Lung (tissue), 17 donors: ENCODE measurements at places on chromosomes 5 and 9. TPM values are rescaled to one million over a fixed set of nuclear protein-coding genes. Genes with fewer than 3 reads are reported as not detected.
A peak's percentile ranks its signal among the peaks of the same experiment; 100 is the strongest.

- no peaks in the 10 kb centered on the region for H3K36me3 ChIP-seq
- H3K27me3 ChIP-seq, result no peaks in the 10 kb centered on the region
- DNase-seq, result no peak
- H3K4me1 ChIP-seq, result no peaks in the 10 kb centered on the region
- no peak overlapping the region for H3K4me3 ChIP-seq
- H3K27ac ChIP-seq, result no peak overlapping the region
These were observed 19.2 kb downstream of the TAS2R1 start for GRCh38 chr5:9610969-9611368.

GRCh38 chr5:158819095-158819494, 280.6 kb downstream of the EBF1 start:
- no peak overlapping the region for H3K4me3 ChIP-seq
- no peaks in the 10 kb centered on the region for H3K36me3 ChIP-seq
- H3K27ac ChIP-seq, result no peak overlapping the region
- no peaks in the 10 kb centered on the region for H3K27me3 ChIP-seq
- DNase-seq, result no peak
- H3K4me1 ChIP-seq, result peaks cover 5% of the 10 kb centered on the region

- H3K4me3 ChIP-seq, result no peak overlapping the region
- no peaks in the 10 kb centered on the region for H3K27me3 ChIP-seq
- peak; percentile 30 for DNase-seq
- H3K27ac ChIP-seq, result no peak overlapping the region
These were observed 337.5 kb downstream of the CDH9 start for GRCh38 chr5:26700759-26701384.

GRCh38 chr9:76905791-76906646, at the start of gene PRUNE2:
TSS of gene PRUNE2 (minus strand) at chr9:76906114. CDS start at chr9:76905963, 151 bp downstream.
- peaks cover 26% of the 10 kb centered on the region for H3K27me3 ChIP-seq
- H3K36me3 ChIP-seq, result no peaks in the 10 kb centered on the region
- peak; percentile 90 for DNase-seq
- H3K4me3 ChIP-seq, result peak within 1 kb of the TSS; percentile 3
- H3K27ac ChIP-seq, result no peak within 1 kb of the TSS

DNA sequence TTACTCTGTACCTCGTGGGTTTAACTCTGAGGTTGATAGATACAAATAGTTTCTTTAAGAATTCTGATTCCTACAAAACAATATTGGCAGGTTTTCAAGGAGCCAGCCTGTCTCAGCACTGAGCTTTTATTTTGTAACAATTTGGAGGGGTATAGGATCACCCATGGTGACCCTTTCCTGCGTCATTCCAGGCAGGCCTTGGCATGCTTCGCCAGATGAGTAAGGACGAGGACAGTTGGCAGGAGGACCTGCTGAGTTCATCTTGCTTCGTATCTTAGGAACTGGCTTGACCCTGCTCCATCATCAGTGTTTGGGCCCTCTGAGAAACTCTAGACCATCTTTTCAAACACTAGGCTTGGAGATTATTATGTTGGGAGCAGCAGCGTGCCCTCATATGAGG, 17.9 kb downstream of the ZNF462 start:
- no peaks in the 10 kb centered on the region for H3K27me3 ChIP-seq
- H3K36me3 ChIP-seq, result no peaks in the 10 kb centered on the region
- H3K4me1 ChIP-seq, result peaks cover 32% of the 10 kb centered on the region
- peak overlapping the region; percentile 30 for H3K27ac ChIP-seq
- H3K4me3 ChIP-seq, result no peak overlapping the region

- no peak for DNase-seq
- no peak overlapping the region for H3K4me3 ChIP-seq
- no peaks in the 10 kb centered on the region for H3K36me3 ChIP-seq
- H3K4me1 ChIP-seq, result no peaks in the 10 kb centered on the region
- no peaks in the 10 kb centered on the region for H3K27me3 ChIP-seq
These were observed 46.1 kb downstream of the STK10 start for GRCh38 chr5:172141949-172142319.

GRCh38 chr5:9468060-9468388, 77.9 kb downstream of the SEMA5A start:
- H3K27me3 ChIP-seq, result no peaks in the 10 kb centered on the region
- H3K36me3 ChIP-seq, result no peaks in the 10 kb centered on the region
- no peak for DNase-seq
- H3K4me1 ChIP-seq, result no peaks in the 10 kb centered on the region
- H3K27ac ChIP-seq, result no peak overlapping the region
- H3K4me3 ChIP-seq, result no peak overlapping the region

- no peak overlapping the region for H3K4me3 ChIP-seq
- DNase-seq, result peak; percentile 67
- peaks cover 21% of the 10 kb centered on the region for H3K27me3 ChIP-seq
These were observed 2.9 kb upstream of the FOXD1 start for GRCh38 chr5:73451224-73452130.

- no peak for DNase-seq
- H3K4me3 ChIP-seq, result no peak overlapping the region
- no peaks in the 10 kb centered on the region for H3K4me1 ChIP-seq
- H3K27me3 ChIP-seq, result no peaks in the 10 kb centered on the region
- H3K36me3 ChIP-seq, result no peaks in the 10 kb centered on the region
These were observed 455.7 kb upstream of the TLE4 start for GRCh38 chr9:79116041-79116440.

GRCh38 chr9:93317495-93318094, 133.7 kb downstream of the WNK2 start:
- no peak overlapping the region for H3K27ac ChIP-seq
- H3K27me3 ChIP-seq, result no peaks in the 10 kb centered on the region
- no peaks in the 10 kb centered on the region for H3K36me3 ChIP-seq
- peaks cover 13% of the 10 kb centered on the region for H3K4me1 ChIP-seq
- no peak for DNase-seq
- H3K4me3 ChIP-seq, result no peak overlapping the region

DNA sequence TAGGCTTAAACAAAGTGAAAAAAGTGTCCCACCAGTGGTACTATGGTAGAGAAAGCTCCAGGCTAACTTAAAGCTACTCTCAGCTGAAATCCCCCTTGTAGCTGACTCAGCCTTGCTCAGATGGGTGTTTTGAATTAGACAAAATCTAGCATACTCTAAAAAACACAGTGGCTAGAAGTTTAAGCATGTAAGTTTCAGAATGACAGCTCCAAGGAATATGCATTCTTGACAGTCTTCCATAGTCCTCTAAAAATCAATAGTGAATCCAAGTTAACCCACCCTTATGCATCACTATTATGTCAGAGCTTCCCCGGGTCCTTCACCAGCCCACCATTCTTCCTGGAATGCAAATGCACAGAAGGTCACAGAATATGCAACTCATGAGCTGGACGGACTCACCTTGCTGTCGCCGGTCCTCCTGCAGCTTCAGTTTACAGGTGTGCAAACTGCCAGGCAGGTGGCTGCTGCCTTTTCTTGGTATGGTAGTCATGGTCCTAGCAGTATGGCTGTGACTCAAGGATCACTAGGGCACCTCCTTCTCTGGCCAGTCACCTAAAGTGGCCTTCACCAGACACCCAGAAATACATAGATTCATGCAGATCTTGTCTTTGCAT, 668 bp downstream of the RANBP3L start:
- H3K27me3 ChIP-seq, result no peaks in the 10 kb centered on the region
- H3K4me1 ChIP-seq, result peaks cover 29% of the 10 kb centered on the region
- no peaks in the 10 kb centered on the region for H3K36me3 ChIP-seq
- no peak overlapping the region for H3K4me3 ChIP-seq
- no peak for DNase-seq
- peak overlapping the region; percentile 70 for H3K27ac ChIP-seq

The CCDC192 gene
- total RNA-seq, result 0.40 TPM

The COL5A1 gene
- total RNA-seq, result 169 TPM

The PCDHGB5 gene
- 10.0 TPM for total RNA-seq

The HNRNPK gene
- 719 TPM for total RNA-seq

The TPPP gene
- 6.4 TPM for total RNA-seq

The ZCCHC7 gene
- total RNA-seq, result 15.1 TPM

The DOCK2 gene
- total RNA-seq, result 47.8 TPM
